ENCODE measurements at places on chromosomes 2 and 18.
A peak's percentile ranks its signal among the peaks of the same experiment; 100 is the strongest.

- peak; percentile 82 for DNase-seq
These were observed 18.4 kb upstream of the REV1 start for GRCh38 chr2:99507937-99508818.

GRCh38 chr2:11239147-11239546 is 83.9 kb downstream of the SLC66A3 start:
- no peak for DNase-seq

GRCh38 chr2:675982-676646 is 1.1 kb downstream of the TMEM18 start:
- no peak for DNase-seq

GRCh38 chr2:36405183-36405582 is 49.6 kb downstream of the CRIM1 start:
- no peak for DNase-seq

GRCh38 chr2:241451840-241452506 is 56.4 kb downstream of the STK25 start:
- no peak for DNase-seq

GRCh38 chr2:95344656-95345055 is 47.5 kb downstream of the KCNIP3 start:
- DNase-seq = no peak

DNA sequence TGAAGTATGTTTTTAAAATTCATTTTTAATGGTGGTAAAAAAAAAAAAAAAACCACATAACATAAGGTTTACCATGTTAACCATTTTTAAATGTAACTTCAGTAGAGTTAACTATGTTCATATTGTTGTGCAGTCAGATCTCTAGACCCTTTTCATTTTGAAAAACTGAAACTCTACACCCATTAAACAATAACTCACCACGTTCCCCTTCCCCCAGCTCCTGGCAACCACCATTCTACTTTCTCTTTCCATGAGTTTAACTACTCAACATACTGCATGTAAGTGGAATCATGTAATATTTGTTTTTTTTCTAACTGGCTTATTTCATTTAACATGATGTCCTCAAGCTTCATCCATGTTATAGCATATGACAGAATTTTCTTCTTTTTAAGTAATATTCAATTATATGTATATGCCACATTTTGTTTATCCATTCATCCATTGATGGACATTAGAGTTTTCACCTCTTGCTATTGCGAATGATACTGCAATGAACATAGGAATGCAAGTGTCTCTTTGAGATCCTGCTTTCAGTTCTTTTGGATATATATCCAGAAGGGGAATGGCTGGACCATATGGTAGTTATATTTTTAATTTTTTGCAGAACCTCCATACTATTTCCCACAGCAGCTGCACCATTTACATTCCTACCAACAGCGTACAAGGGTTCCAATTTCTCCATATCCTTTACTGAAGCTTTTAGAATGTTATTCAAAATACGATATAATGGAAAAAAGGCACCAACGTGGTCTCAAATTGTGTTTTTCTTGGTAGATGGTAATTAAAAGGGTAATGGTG is 91.0 kb downstream of the SPTBN1 start:
- no peak for DNase-seq

DNA sequence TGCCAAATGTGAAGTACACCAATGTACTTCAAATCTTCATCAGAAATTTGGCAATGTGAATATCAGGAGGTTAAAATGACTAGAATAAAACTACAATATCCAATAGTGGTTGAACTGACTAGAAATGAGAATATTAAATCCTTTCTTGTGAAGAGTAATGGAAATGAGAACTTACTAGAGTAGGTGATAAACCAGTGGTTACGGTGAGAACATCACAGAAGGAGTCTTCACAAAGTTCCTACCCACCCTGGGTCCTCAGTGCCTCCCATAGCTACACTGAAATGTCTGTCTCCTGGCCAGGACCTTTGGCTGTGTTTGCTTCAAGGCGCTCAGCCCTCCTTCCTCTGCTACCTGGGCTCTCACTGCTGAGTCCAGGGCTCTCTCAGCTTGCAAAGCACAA is 289.7 kb downstream of the STK39 start:
- no peak for DNase-seq

DNA sequence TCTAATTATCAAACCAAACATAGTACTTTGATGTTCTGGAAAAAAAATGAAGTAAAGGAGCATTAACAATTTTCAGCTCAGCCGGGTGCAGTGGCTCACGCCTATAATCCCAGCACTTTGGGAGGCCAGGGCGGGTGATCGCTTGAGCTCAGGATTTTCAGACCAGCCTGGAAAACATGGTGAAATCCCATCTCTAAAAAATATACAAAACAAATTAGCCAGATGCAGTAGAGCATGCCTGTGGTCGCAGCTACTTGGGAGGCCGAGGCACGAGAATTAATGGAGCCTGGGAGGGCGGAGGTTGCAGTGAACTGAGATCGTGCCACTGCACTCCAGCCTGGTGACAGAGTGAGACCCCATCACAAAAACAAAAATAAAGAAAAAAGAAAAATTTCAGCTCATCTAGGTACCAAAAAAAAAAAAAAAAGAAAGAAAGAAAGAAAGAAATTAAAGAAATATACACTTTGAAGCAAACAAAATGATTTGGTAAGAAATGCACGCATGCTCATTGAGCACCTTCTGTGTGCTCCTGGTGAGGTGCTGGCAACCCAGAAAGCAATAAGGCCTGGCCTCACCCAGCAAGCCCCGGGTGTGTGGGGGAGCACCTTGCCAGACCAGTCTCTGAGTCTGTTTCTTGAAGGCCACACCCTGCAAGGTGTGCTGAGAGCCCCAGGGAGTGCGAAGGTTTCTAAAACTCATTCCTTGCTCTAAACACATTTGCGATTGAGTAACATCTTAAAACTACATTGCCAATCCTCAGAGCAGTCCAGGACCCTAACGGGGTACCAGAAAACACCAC is 133.5 kb downstream of the TFCP2L1 start:
- no peak for DNase-seq

DNA sequence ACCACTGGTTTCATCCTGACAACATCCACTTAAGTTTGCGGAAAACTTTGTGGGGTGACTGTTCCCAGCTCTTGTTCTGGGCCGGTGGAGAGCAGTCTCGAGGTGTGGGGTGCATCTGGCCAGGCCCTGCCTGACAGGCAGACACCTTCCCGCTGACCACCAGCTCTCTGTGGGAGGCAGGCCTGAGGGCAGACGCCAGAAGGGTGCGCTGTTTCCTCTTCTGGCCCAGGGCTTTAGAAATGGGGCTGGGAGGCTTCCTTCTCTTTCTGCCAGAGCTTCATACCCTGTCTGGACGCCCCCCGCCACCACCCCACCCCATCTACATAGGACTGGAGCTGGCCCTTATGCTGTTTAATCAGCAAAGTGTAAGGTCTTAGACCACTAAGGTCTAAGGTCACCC is 263.8 kb downstream of the LOXHD1 start:
- no peak for DNase-seq

GRCh38 chr2:176395273-176395854 is 126.1 kb downstream of the MTX2 start:
- DNase-seq = no peak

DNA sequence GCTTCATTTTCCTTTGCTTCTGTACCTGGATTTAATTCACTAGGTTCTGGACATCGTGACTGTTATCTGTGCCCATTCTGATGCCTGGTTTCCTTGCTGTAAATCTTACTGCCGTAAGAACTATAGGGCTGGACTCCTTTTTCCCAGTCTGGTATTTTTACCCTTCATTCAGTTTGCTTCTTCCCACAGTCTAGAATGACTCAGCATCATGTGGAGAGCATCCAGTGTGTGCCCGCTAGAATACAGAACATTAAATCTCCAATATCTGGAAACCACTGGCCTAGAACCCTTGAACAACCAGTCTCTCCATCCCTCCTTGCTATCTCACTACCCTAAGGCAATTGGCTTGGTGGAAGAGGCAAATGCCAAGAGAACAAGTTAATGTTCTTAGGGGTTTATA is 1075.4 kb upstream of the ZEB2 start:
- DNase-seq = no peak

- DNase-seq = no peak
These were observed 102.9 kb downstream of the TPO start for GRCh38 chr2:1515986-1516797.

GRCh38 chr2:204611017-204611631 is 65.8 kb downstream of the PARD3B start:
- no peak for DNase-seq

GRCh38 chr2:18926631-18927524 is 337.5 kb upstream of the NT5C1B start:
- no peak for DNase-seq

DNA sequence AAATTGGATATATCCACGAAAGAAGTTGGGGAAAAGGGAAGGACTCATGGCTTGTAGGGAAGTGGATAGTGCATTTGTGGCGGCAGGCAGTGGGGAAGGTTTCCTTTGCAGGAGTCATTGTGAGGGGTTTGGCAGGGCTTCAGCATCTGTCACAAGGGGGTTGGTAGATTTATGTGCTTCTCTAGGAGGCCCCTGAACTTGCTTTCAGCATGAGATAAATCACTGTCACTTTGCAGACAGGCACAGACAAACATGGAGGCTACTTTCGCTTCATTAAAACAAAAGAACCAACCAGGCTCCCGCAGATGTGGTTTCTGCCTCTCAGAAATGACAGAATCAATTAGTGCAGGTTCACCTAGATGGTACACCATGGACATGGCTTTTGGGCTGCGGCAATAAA is 340.7 kb downstream of the TGIF1 start:
- DNase-seq = peak; percentile 90

DNA sequence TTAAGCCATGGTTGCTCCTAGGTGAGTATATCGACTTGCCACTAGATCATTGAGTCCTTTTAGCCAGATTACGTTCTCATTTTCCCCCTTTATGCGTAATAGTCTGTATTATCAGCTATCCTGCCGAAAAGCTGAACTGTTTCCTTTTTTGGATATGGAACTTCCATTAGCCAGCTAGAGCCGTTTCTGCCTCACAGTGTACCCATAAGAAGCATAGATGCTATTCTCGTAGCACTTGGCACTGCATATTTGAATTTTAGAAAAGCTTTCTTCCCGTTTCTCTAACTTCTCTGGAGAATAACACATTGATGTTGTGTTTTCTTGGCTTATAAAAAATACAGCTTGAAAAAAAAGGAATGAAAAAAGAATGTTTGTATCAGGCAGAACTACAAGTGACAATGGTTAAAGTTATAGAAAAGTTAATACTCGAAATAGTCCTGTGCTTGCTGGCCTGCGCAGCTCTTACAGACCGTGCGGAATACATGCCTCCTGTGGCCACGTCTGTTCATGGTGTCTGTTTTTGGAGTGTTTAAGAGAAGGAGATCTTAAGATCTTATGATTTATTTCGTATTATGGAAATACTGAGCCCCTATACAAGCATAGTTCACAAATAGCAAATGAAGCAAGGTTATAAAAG is 710 bp downstream of the DUSP19 start:
- DNase-seq = peak; percentile 44

GRCh38 chr2:100429726-100430125 is 12.3 kb upstream of the CHST10 start:
- DNase-seq = no peak

DNA sequence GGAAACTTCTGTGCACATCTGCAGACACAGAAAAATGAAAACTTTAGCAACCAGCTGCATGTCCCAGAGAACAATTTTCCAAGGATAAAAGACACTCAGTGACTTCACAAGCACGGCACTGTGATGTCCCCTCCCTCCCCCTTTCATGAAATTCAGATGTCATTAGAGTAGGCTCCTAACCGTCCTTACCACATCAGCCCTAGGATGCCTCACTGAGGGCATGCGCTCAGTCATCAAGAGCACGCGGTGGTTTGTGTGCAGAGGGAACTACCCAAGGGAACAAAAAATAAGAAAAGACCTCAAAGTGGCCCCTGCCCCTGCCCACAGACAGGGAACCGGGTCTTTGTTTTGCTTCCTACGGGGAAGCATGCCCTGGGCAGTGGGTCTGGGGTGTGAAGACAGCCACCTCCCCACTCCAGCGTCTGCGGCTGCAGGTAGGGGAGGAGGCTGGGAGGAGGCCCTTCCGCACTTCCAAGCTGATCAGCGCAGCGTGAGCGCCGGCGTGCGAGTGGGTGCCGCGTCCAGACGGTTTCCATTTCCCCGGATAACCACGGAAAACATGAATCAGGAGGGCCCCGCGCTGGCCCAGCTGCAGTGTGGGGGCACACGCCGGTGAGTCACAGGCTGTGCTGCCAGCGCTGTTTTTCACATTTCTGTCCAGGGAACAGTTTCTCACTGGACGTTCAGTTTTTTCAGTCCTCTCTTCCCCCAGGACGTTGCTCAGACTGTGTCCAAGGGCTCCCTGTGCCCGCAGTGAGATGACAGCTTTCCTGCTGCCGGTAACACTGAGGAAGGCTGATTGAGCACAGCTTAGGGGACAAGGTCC is 70.6 kb downstream of the COPS8 start:
- no peak for DNase-seq

- no peak for DNase-seq
These were observed 38.1 kb downstream of the TMEM87B start for GRCh38 chr2:112093216-112093615.

GRCh38 chr2:27042985-27043634 is 8.4 kb upstream of the AGBL5 start:
- DNase-seq = no peak

- DNase-seq = no peak
These were observed 13.4 kb downstream of the FMNL2 start for GRCh38 chr2:152348388-152348787.

GRCh38 chr18:58562146-58562998 is 66.5 kb downstream of the ALPK2 start:
- DNase-seq = no peak

DNA sequence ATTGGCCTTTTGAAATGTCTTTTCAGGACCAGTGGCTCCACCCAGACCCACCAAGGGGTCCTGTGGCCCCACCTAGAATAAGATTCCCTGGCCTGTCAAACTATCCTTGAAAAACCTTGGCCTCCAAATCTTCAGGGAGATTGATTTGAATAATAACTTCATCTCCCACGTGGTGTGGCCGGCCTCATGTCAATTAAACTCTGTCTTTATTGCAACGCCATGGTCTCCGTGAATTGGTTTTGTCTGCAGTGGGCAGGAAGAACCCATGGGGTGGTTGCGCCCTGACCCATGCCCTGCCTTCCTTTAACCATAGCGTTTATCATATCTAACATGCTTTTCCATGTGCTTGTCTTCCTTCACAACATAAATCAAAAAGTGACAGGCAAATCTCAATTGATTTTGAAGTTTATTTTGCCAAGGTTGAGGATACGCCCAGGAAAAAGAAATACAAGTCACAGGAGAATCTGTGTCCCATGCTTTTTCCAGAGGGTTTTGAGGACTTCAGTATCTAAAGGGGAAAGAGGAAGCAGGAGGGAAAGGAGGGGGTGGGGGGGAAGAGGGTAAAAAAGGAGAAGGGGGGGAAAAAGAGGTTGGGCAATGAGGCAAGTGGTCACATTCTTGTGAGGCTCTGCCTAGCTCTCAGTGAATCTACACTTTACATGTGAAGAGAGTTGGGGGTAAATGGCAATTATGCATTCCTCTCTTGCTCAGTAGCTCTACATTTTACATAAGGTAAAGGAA is 66.5 kb upstream of the CABLES1 start:
- no peak for DNase-seq

- DNase-seq = no peak
These were observed 28.8 kb upstream of the RMDN2 start for GRCh38 chr2:37896319-37896718.

Measured in NCI-H1417 treated with DMSO at 0.1 percent for 48 hours (cell line).